ENCODE measurements at places on chromosomes 11 and 22. TPM values are rescaled to one million over a fixed set of nuclear protein-coding genes. Genes with fewer than 3 reads are reported as not detected.

Gene C22orf42
- not detected for polyA plus RNA-seq

Gene UNC93B1
- 38.0 TPM for polyA plus RNA-seq

Gene TESMIN
- 6.4 TPM for polyA plus RNA-seq

Gene OR2AT4
- polyA plus RNA-seq = not detected

Gene MYBPC3
- polyA plus RNA-seq = 0.51 TPM

Gene CECR2
- 2.2 TPM for polyA plus RNA-seq

Gene CDC42BPG
- 3.1 TPM for polyA plus RNA-seq

Gene ADAMTS8
- 1.7 TPM for polyA plus RNA-seq

Gene PGA4
- polyA plus RNA-seq = 4.2 TPM

Gene SEC14L6
- not detected for polyA plus RNA-seq

Gene CRYBB2
- not detected for polyA plus RNA-seq

Gene TRIM22
- polyA plus RNA-seq = 10.4 TPM

Gene SLCO2B1
- polyA plus RNA-seq = 43.4 TPM

Gene KCNJ4
- 0.30 TPM for polyA plus RNA-seq

Gene OR4A16
- polyA plus RNA-seq = not detected

Gene APOBEC3G
- polyA plus RNA-seq = 1.3 TPM

Gene APOA4
- 548 TPM for polyA plus RNA-seq

Gene ZNF214
- 1.4 TPM for polyA plus RNA-seq

Gene OR5M3
- polyA plus RNA-seq = not detected

Gene KLHDC7B
- polyA plus RNA-seq = 0.75 TPM

Gene MMP7
- 2.8 TPM for polyA plus RNA-seq

Gene ACTN3
- 0.09 TPM for polyA plus RNA-seq

Gene GRAMD1B
- polyA plus RNA-seq = 9.0 TPM

Gene PHRF1
- 25.6 TPM for polyA plus RNA-seq

Gene CASP5
- 0.92 TPM for polyA plus RNA-seq

Gene CDC42EP1
- polyA plus RNA-seq = 146 TPM

Gene CHST1
- 1.9 TPM for polyA plus RNA-seq

Gene OR4B1
- not detected for polyA plus RNA-seq

Gene ZBED5
- polyA plus RNA-seq = 29.3 TPM

Gene POU2AF2
- polyA plus RNA-seq = 0.89 TPM

Gene DRICH1
- 0.43 TPM for polyA plus RNA-seq

Gene TRIOBP
- 96.1 TPM for polyA plus RNA-seq

Gene ARHGAP8
- 50.4 TPM for polyA plus RNA-seq

Gene GLYATL1
- polyA plus RNA-seq = 6.9 TPM

Gene TIGD3
- polyA plus RNA-seq = 1.6 TPM

Gene GRM5
- 0.12 TPM for polyA plus RNA-seq

Gene IFITM5
- 0.36 TPM for polyA plus RNA-seq

Gene ATF4
- polyA plus RNA-seq = 170 TPM

Gene CLNS1A
- polyA plus RNA-seq = 77.3 TPM

Gene SOX6
- polyA plus RNA-seq = 23.2 TPM

Gene CBX6
- 45.4 TPM for polyA plus RNA-seq
